CD4-positive, alpha-beta T cell treated with Interferon alpha-2 for 1 hour (primary cell): ENCODE measurements at places on chromosomes 11 and 22.

- no peak for DNase-seq
These were observed 80.1 kb downstream of the PACS1 start for GRCh38 chr11:66150140-66150539.

- no peak for DNase-seq
These were observed 3.9 kb downstream of the CHST1 start for GRCh38 chr11:45661439-45662055.

- DNase-seq: no peak
These were observed 211.0 kb downstream of the GRIK4 start for GRCh38 chr11:120722524-120722923.

- no peak for DNase-seq
These were observed 43.3 kb upstream of the SLC35C1 start for GRCh38 chr11:45761659-45762058.

DNA sequence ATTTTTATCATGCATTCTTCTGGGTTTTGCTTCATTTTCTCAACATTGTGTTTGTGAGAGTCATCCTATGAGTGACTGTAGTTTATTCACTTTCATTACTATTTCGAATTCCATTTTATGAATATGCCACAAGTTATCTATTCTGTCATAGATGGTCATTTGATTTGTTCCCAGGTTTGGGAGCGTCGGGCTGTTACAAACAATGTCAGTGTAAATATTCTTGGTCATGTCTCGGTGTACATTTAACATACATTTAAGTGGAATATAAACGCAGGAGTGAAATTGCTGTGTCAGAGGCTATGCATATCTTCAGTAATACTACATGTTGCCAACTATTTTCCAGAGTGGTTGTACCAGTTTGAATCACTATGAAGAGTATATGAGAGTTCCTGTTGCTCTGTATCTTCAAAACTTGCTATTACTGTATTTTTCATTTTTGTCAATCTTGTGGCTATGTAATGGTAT is 2.4 kb downstream of the TRIM44 start:
- no peak for DNase-seq

- no peak for DNase-seq
These were observed 14.6 kb upstream of the CTSC start for GRCh38 chr11:88352139-88352538.

GRCh38 chr11:70434813-70435278 is 36.5 kb downstream of the CTTN start:
- DNase-seq: no peak

GRCh38 chr11:57978686-57979531 is 44.8 kb upstream of the OR9Q1 start:
- no peak for DNase-seq

- peak; percentile 45 for DNase-seq
These were observed 405 bp downstream of the SFI1 start for GRCh38 chr22:31496735-31497146.

DNA sequence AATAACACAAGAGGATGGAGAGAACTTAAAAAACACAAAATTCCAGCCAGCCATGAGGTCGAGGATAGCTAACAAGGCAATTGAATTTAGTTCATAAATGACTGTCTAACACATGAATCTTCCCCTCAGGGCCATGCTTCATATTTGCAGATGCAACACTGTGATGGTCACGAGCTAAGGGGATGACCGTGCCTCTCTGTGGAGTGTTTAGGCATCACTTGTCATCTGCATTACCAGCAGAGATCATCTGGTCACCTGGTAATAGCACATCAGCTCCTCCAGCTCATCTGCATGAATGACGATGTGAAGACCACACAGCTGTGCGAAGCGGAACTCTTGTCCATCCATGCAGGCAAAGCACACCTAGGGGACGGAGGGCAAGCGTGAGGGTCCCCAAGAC is 20.9 kb upstream of the SLC25A1 start:
- no peak for DNase-seq

GRCh38 chr11:7982582-7983119 is 4.5 kb upstream of the EIF3F start:
- DNase-seq: no peak

DNA sequence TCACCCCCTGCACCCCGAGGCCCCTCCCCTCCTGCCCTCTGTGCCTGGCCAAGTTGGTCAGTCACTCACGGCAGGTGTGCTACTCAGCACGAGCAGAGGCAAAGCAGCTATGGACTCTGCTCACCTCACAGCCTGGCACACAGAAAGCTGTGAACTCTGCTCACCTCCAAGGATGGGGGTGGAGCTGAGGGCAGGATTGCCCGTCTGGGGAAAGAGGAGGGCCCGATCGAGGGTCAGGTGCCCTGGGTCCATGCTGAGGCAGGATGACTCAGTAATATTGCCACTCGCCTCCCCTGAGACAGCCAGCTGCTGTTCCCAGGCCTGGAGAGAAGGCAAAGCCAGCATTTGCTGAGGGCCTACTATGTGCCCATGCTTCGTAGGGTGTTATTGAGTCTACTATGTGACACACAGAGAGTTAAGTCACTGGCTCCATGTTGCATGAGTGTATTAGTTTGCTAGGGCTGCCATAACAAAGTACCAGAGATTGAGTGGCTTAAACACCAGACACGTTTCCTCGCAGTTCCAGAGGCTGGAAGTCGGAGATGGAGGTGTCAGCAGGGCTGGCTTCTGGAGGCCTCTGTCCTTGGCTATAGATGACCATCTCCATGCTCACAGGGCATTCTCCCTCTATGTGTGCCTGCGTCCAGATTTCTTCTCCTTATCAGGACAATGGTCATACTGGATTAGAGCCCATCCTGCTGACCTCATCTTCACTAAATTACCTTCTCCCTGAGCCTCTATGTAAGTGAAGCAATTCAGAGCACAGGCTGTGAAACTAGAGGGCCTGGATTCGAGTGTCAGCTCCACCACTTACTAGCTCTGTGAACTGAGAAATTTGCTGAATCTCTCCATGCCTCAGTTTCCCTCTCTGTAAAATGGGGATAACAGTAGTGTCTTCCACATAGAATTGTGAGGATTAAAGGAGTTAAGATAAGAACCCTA is 13.2 kb upstream of the TSKU start:
- no peak for DNase-seq

DNA sequence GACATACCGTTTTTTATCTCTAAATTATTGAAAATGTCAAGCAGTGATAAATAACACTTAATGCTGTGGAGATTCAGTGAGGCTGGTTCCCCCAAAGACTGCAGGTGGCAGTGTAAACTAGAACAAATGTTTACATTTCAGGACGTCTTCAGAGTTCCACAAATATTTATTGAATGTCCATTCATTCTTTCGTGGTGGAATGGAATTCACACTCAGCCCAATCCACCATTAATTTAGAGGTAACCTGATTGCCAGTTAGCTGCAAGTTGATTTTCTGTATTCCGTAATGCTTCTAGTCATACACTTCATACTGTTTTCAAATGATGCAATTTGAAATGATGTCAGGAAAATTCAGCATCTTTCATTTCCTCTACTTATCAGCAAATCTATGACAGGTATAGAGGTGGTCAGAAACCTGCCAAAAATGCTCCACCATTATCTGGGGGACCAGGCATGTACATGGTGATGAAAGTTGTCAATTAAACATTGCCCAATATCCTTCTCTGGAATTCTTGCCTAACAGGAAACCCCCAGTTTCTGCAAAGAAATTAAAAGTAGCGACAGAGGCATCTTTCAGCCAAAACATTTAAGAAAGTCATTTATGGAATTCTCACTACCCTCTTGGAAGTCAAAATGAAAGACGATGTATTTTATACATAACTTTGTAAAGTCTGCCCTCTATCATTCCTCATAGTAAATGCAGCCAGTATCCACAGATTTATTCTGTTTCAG is 94.3 kb upstream of the BMAL1 start:
- DNase-seq: peak; percentile 40

DNA sequence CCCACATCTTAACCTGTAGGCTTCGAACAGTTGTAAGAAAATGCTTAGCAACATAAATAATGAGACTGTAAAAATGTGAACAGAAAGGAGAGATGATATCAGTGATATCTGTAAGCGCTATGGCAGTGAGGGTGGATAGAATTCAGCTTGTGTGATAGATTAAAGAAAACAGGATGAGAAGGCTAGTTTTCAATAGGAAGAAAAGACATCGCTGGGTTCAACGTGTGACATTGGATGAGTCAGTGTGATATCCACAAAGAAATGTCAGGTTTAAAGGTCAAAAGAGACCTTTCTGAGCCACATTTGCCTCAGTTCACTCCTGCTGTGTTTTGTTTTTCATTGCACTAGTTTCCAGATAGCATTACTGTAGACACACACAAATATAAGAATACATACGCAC is 13.7 kb upstream of the RFPL3 start:
- no peak for DNase-seq

DNA sequence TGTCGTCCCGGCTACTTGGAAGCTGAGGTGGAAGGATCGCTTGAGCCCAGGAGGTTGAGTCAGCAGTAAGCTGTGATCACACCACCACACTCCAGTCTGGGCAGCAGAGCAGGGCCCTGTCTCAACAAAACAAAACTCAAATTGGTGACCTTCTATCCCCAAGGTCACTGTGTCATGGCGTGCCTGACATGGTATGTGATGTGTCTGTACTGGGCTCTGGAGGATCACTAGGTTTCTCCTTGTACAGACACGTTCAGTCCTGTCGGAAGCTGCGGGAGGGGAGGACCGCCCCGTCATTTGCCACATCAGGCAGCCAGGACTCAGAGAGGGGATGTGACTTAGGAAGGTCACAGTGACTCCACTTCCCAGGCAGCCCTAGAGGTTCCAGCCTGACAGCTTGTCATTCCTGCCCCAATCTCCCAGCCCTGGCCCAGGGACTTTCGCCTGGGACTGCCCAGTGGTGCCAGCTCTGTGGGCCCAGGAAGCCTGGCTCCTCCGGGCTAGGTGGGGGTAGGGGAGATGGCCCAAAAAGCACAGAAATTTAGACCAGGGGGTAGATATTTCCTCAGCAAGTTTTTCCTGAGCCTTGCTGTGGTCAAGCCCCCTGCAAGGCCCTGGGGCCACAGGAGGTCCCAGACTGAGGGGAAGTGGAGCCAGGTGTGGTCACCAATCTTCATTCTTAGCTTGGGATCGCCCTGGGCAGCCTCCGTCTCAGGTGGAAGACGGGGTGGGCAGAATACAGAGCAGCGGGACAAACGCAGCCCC is 53.2 kb downstream of the TRIOBP start:
- no peak for DNase-seq

- no peak for DNase-seq
These were observed 5.7 kb downstream of the BACE1-AS start for GRCh38 chr11:117296881-117297280.

GRCh38 chr11:35216962-35217678 is 78.1 kb downstream of the CD44 start:
- peak; percentile 55 for DNase-seq

- no peak for DNase-seq
These were observed at the start of gene CAVIN3 for GRCh38 chr11:6320411-6321155. Gene CAVIN3, minus strand, starts transcription at chr11:6320501. Its CDS starts 25 bp downstream, at chr11:6320476.

DNA sequence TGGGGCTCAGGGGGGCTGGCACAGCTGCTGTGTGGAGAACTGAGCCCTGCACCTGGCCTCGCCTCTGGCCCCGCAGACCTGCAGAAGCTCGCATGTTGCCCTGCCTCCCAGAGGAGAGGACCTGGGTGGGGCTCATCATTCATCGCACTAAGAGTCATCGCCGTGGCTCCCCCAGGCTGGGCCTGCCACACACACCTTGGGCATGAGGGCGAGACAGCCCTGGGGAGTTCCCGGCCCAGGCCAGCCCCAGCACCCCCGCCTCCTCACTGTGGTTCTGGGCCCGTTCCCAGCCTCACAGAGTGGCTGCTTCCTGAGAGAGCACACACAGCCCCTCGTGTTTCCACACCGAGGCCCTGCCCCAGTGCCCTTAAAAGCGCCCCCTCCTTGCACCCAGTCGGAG is 694.6 kb downstream of the TBC1D22A start:
- DNase-seq: no peak

DNA sequence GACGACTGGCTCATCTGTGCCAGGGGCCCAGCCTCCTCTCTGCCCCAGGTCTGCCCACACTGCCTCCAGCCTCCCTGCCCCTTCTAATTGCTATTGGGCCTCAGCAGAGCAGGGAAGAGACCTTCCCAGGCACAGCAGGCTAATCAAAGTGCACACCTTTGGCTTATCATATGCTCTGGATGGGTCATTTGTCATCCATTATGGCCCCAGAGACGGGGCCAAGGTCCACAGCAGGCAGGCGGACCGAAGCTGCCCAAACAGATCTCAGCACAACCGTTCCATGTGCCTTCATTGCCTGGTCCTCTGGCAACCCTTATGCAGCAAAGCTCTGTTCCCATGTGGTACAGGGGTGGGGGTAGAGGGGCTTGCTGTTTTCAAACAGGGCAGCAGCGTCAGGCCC is 66.6 kb downstream of the TP53I11 start:
- DNase-seq: no peak

- no peak for DNase-seq
These were observed 11.4 kb downstream of the FAM181B start for GRCh38 chr11:82722231-82722630.

GRCh38 chr11:77438487-77438886 is 35.4 kb downstream of the PAK1 start:
- no peak for DNase-seq

- DNase-seq: no peak
These were observed 274.8 kb downstream of the SOX6 start for GRCh38 chr11:16081382-16082094.

DNA sequence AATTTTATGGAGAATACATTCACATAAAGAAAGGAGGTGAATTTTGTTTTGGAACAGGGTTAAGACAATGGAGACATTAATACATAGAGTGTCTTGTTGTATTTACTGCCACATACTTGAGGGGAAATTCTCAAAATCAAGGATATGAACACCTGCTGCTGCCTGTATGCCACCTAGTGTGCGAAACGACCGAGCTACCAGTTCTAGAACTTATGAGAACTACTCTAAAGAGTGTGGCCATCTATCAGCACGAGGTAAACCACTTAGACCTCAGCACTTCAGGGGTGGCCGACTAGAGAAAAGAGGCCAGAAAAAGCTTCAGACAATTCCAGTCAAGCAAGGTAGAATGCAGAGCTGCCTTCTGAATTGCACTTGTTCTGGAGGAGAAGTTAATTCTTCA is 1.5 kb upstream of the AGBL2 start:
- peak; percentile 12 for DNase-seq
